Spinal cord (tissue), 10 donors: ENCODE measurements at places on chromosomes 3 and 15. TPM values are rescaled to one million over a fixed set of nuclear protein-coding genes. Genes with fewer than 3 reads are reported as not detected.

Gene C2CD4A
- 0.79 TPM for total RNA-seq

Gene EPHA6
- total RNA-seq: 78.5 TPM

Gene ACKR2
- total RNA-seq: 2.5 TPM

Gene PPM1L
- 18.5 TPM for total RNA-seq

Gene ZNF80
- total RNA-seq: 0.06 TPM

Gene SHQ1
- 19.0 TPM for total RNA-seq

Gene GOLGA6B
- total RNA-seq: 0.11 TPM

Gene PLXNA1
- total RNA-seq: 26.3 TPM

Gene CP
- 48.7 TPM for total RNA-seq
